ENCODE measurements at places on chromosomes 5 and 9.

DNA sequence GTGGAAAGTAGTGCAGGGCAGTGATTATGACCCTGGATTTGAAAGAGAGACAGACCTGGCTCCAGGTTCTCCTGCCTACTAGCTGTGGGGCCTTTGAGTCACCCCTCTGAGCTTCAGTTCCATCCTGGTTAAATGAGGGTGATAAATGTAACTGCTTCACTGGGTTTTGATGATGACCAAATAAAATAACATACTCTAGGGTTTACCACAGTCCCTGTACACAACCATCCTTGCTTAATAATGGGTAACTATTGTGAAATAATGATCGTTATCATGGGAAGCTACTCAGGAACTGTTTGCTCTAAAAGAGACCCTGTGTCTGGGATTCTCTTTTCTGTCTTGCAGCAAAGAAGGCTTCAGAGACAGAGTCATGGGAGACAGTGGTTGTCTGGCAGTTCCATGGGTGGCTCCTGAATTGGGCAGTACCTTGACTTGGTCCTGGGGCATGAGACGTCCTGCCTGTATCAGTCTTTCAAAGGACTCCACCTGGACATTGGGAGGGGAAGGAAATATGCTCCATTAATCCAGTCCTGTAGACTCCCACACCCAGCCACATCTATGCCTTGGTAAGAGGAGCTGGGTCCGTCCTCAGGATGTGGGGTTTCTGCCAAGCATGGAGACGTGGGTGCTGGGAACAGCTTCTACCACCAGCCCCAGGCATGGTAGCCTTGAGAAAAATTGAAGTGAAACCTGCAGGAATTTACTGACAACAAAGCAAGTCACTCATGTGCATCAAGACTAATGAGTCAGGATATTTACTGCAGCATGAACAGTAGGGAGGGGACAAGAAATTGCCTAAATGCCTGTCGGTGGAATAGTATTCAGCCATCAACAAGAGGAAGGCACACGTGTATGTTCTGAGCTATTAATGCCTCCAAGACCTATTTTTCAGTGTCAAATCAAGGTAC, 23.4 kb downstream of the AKNA start:
- no peak for DNase-seq

- DNase-seq: no peak
Measured at GRCh38 chr9:128051932-128052709, 15.0 kb downstream of the NAIF1 start.

- DNase-seq: no peak
Measured at GRCh38 chr9:121318631-121319382, 50.8 kb downstream of the GSN start.

DNA sequence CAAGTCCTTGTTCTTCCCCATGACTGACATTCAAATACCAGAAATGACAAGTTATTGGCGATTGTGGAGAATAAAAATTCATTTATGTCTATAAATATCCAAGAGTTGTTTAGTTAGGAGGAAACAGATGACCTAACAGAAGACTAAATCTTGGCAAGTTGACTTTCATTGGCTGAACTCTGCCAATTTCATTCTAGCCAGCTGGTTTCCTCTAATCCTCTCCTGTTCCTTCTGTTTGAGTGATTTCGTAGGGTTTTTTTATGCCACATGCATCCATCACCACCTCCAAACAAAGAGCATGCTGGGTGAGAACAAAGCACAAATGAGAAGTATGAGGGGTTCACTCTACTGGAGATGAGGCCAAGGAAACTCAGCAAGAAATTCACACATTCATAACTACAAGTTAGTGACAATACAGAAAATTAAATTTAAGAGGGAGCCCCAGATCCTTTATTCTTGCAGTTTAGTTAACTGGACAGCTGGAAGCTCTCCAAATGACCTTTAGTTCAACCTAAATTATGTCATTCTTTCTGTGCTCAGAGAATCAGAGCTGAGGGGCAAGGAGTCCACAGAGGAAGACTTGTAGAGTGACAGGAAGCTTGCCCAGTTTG, 932.0 kb downstream of the TLE4 start:
- DNase-seq: no peak

DNA sequence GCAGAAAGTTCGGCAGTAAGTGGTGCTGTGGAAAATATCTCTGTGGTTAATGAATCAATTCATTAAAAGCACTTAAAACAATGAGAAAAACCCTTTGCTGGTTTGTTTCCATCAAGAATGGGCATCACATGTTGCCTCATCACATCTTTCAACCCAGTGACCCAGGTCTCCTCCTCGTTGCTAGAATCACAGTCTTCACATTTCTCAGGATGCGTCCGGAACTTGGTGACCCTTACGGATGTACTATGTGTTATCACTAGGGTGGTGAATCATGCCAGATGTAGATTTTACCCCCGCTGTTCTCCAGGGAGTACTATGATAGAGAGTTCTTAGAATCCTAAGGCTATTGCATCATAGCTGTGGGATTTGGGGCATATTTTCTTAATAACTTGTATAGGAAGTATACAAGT, 217.9 kb upstream of the KLF4 start:
- DNase-seq: no peak

- no peak for DNase-seq
Measured at GRCh38 chr5:57437976-57438805, 44.4 kb downstream of the ACTBL2 start.

DNA sequence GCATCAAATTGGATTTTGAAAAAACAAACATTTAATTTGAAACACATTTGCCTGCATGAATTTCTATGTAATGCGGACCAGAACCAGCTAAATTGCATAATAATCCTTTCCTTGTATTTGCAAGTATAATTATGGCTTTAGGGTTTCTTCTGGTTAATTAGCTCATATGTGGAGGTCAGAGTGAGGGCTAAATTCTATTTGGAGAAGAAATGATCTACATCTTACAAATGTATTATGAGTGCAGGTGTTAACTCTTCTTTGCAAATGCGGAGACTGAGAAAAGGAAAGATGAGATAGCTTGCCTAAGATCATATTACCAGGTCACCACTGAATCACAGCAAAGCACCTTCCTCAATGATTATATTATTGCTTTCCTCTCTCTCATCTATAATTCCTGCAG, 194.7 kb downstream of the CDH9 start:
- DNase-seq: no peak

DNA sequence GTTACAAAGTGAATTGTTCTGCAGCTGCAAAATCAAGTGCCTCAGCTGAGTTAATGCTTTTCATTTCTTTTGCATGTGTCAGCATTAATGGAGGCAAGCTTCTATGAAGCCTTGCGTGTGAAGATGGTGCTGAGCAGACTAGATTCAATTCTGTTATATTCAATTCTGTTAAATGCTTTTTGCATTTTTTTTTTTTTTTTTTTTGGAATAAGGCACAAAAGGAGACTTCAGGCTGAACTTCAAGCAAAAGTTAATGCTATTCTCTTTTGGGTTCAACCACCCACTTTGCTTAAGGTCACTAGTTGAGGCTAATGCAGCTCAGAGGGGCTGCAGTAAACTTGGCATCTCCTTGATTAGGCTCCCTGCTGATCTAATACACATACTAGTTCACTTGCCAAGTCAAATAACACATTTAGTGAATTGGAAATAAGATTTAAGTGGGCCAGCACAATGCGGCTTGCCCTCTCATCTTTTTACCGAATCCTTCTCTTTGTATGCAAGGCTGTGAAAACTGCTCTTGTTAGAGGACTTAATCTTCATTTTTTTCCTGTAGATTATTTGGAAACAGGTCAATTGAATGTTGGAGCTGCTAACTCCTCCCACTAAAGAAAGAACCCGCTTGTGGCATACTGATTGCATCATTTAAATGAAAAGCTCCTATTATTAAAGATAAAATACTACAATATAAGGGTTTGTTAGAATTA, 1020.2 kb downstream of the NR2F1-AS1 start:
- no peak for DNase-seq

DNA sequence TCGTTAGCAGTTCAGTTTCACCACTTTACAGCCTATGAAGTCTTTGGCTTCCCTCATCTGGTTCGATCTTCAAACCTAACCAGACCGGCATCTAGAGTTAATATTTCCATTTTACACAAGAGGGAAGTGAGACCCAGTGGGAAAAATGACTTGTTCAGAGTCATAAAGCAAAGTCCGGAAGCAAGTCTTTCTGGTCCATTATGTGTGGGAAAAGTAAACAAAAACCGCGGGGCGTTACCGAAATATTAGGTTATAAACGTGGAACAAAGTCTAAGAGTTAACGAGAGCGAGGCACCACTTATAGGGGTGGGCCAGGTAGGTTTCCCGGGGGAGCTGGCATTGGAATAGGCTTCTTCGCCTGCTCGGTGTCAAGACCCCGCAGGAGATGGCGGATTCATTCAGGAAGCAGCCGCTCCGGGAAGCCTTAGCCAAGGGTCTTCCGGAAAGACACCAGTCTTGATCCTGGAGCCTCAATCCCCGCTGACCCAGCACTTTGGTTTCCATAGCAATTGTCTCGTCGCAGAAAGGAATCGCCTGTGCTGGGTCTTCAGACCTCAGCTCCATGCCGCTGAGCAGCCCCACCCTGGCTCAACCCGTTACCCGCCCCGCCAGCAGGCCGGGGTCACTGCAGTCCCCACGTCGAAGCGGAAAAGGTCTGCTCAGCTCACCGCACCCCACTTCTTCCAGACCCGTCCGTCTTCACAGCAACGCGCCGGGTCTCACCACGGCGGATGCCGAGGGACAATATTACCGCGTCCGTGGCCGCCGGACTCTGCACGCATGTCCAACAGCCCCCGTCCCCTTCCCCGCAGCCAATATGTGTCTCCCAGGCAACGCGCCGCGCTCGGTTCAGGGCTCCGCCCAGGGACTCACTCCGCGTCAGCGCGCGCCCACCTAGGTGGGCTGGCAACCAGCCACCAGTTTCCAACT, at the start of gene C5orf52:
Gene C5orf52 (plus strand): TSS at position 872 of the 930 bp plus-strand sequence. CDS start 82 bp downstream, outside the sequence.
- DNase-seq: no peak

Measured in NCI-H1048 (cell line).